ENCODE measurements at places on chromosomes 6 and 20.

DNA sequence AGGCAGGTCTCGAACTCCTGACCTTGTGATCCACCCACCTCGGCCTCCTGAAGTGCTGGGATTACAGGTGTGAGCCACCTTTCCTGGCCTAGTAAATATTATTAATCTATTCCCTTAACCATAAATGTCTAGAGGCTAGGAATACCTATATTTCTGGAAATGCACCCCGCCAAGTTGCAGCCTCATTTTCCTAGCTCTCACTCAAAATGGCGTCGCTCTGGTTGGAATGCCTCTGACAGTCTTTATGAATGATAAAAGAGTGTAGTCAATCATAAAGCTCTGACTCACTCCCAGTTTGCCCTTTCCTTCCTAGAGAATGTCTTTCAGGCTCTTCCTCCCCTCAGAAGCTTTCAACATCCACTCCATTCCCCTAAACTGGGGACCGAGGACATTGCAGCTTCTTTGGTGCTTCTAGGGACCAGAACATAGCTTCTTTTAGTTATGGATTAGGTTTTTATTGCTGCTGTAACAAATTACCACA is 14.1 kb upstream of the TRIM26 start:
- no peak for DNase-seq

DNA sequence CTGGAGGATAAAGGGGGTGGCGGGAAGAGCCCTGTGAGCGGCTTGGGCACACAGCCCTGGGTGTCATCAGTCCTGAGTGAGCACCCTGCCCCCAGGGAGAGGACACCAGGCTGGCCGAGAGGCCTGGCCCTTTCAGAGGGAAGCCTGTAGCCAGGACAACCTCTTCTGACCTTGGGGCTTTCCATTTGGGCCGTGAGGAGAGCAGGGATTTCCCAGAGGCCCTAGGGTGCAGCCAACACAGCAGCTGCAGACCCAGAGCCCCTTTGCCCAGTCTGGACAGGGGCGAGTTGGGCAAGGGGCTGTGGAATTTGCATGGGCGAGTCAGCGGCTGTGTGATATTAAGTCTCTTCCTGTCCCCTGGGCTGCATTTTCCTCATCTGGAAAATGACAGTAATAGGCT is 6.3 kb downstream of the MAP1LC3A start:
- DNase-seq, result no peak

GRCh38 chr6:701700-702479 is 9.0 kb upstream of the EXOC2 start:
- DNase-seq, result no peak

DNA sequence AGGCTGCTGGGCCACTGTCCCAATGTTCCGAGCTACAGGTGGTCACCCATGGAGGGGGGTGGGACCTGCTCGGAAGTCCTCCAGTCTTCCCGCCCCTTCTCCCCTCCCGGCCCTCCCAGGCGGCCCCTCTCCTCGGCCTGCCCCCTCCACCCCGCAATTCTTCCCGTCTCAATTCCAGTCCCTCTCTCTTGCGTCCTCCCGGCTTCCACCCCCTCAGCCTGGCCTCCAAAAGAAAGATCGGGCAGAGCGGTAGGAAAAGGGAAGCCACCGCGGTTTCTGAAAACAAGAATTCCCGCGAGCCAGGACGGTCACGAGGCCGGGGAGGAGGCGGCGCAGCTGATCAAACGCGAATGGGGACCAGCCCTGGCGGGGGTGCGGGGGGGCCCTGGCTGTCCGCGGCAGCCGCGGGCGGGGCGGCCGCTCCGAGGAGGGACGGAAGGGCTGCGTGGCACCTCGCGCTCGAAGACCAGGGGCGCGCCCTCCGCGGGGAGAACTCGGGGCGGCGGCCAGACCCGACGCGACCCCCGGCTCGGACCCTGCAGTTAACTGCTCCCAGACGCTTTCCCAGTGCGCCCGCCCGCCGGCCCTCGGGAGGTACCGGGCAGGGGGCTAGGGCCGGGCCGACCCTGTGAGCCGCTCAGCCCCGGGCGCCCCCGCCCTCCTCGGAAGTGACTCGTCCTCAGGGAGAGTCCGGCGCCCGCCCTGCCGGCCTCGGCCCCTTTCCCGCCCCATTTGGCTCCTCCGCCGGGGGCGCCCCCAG is 1.0 kb downstream of the PXDC1 start:
- DNase-seq, result peak; percentile 22

DNA sequence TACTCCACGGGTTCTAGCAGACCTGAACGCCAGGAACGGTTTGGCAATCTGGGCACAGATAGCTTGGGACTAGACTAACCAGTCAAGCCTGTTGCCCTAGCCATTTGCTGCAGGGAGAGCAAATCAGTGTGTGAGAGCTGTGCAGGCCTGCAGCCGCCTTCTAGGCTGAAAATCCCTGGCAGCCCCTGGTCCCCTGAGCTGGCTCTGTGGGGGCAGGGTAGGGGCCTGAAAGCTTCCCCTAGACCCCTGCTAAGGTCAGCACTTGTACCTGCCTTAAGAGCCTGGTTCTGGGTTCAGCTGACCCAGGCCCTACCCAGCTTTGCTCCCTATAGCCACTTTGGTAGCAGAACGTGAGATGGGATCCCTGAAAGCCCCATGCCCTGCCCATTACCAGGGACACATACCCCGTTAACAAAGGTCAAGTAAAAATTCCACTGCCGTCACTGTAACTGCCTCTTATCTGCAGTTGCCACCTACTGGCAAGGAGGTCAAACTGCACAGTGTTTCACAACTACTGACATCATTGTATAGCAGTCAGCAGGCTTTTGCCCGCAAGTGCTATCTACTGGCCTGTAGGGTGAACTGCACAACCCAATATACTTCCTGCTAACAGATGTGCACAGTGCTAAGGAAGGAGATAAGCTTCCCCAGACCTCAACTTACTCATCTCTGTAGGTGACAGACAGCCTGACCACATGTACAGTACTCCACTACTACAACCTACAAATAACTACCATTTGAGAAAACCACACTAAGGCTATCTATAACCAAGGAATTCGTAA is 95.1 kb upstream of the OLIG3 start:
- DNase-seq, result peak; percentile 54

- DNase-seq, result peak; percentile 20
These were observed 734 bp downstream of the MMS22L start for GRCh38 chr6:97282238-97282725.

DNA sequence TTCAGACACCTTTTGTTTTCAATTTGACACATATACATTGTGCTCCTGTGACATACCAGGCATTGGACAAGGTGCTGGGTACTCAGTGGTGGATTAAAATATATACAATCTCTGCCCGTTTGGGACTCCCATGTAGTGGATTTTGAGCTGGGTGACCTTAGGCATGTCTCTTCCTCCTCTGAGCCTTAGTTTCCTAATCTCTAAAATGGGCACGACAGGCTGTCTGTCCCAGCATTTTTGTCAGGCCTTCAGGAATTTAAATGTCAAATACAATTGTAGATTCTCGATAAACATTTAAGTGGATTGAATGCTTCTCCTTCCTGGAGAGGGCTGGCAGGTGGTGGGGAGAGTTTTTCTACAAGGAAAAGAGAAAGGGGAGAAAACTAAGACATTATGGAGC is 22.6 kb downstream of the CDH22 start:
- DNase-seq, result no peak

GRCh38 chr6:65988006-65988405 is 281.0 kb upstream of the EYS start:
- no peak for DNase-seq

DNA sequence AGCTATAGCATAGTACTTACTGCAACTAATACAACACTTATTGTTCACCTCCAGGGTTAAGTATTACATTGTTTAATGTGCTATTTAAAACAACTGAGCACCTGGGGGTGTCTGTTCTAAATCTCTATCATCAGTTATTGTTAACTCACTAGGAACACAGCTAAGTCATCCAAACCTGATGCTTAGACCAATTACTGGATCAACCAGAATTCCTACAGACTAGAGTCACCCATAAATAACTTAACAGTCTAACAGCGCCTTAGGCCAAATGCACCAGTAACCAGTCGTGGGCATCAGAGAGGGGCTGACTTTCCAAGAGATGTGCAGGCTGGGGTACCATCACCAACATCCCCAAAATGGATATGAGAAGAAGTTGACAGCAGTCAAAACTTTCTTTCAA is 110.7 kb downstream of the ADTRP start:
- DNase-seq, result no peak

DNA sequence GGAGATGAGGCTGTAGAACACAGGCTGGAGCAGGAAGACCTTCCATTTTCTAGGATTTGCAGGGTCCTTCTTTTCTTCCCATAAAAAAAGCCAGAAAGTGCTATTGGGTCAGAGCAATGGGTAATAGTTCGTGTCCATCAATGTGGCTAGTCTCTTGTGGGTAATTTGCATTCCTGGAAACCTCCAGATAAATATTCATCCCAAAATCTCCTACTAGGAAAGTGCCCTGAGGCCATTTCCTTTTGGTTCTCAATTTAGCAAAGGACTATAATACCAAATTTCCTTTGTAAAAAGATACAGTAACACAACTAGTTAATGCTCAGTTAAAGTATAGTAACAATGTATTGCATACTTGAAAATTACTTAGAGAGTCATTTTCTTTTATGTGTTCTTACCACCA is 138.1 kb upstream of the TAB2 start:
- DNase-seq, result no peak

- peak; percentile 24 for DNase-seq
These were observed 47.2 kb downstream of the VEGFA start for GRCh38 chr6:43817192-43817591.

DNA sequence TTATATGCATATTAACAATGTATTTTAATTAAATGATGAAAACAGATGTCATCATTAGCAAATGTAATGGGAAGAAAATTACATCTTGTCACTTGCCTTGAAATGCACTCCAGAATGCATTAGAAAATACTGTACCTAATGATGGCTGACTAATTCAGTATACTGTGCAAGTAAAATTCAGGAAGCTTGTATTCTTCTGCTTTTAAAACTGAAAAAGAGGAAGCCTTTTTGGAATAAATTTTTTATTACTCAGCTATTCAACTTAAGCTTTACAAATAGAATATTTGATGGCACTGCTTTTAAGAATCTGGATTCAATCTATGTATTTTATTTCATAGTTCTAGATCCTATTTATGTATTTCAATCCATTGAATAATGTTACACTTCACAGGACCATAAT is 195.5 kb downstream of the RIMS1 start:
- no peak for DNase-seq
